CD4-positive, alpha-beta T cell treated with Interleukin-4 for 1 hour (primary cell): ENCODE measurements at places on chromosomes 3 and 15.
A peak's percentile ranks its signal among the peaks of the same experiment; 100 is the strongest.

GRCh38 chr15:101105059-101105891 is 146.6 kb downstream of the CHSY1 start:
- no peak for DNase-seq

DNA sequence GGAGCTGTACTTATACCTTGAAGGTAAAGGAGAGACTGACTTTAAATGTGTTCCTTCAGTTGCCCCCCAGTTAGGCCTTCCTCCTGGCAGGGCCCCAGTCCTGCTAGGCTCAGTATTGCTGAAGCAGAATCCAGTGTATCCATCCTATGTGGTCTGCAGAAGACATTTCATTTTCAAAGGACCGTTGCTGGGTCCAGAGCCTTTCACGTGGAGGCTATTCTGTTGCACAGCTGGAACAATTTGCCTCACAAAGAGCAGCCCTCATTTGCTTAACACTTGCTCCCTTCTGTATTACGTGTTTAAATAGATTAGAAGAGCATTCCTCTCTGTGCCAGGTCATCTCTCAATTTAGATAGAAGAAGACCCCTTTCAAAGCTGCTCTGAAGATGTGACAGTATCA is 78.9 kb upstream of the CFAP20DC start:
- no peak for DNase-seq

- no peak for DNase-seq
Observed at GRCh38 chr15:92123962-92124656, 269.6 kb upstream of the ST8SIA2 start.

GRCh38 chr15:91369823-91370222 is 269.8 kb downstream of the SV2B start:
- no peak for DNase-seq

GRCh38 chr15:93899817-93900216 is 331.5 kb upstream of the MCTP2 start:
- DNase-seq, result no peak

DNA sequence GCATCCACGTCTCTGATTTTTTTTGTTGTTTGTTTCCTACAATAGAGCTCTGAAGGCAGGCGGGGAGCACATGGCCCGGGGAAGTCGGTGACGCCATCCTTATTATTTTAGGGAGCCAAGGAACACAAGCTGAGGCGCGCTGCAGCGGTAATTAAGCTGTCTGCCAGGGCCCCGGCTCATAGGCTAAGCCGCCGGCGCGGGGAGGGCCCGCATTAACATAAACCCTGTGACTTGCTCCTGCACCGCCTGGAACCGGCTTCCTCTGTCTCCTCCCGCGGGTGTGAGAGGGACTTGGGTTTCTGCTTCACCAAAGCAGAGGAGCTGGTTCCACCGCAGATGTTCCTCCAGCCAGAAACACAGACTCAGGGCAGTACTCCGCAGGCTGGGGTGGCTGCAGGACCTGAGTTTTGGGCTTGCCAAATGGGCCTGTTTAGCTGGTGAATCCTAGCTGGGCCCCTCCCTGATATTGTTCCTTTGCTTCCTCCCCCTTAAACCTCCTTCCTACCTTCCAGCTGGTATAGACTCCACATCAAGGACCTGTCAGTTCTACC is 25.3 kb downstream of the ANP32A start:
- DNase-seq, result peak; percentile 61

- DNase-seq, result no peak
Observed at GRCh38 chr3:53382106-53382505, 34.8 kb upstream of the DCP1A start.

DNA sequence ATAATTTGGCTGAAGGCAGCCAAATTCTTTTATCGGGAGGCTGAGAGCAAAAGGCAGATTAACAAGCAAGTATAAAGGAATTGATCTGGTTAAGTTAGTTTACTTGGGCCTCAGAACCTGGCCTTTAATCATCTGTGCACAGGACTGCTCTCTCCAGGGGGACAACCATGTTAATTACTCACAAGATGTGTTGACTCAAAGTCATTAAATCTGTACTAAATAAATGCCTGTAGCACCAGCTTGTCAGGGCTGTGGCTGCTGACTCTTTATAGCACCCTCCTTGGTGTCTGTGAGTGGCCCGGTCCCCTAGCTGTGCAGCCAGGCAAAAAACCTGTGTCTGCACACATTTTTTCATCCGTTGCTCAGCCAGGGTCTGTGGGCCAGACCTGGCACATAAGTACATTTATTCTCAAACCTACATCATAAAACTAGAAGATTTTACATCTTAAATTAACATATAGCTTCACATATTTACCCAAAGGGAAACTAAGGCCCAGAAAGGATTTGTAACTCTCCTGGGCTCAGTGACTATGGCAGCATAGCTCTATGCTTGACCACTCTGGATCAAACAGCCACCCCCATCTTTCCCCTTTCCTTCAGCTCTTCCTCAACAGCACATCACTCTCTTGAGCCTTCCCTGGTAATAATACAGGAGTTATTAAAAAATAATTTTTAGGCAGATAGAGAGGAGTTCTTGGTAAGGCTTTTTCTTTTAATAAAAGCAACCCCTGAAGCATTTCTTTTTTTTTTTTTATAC is 51.4 kb downstream of the NCEH1 start:
- no peak for DNase-seq

DNA sequence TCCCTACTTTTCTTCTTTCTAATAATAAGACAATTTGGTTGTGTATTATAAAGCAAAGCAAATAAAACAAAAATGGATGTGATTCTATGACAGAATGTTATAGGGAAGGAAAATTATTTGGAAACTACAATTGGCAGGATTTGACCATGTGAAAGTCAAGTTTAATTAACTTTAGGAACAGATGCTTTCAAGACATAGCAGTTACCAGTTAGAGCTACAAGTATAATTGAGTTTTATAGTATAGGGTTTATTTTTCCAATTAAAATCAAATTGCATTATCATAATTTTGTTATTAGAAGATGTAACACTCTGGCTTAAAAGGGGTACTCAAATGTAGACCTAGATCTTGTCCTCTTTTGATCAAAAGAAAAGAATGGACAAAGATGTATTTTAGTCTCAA is 110.9 kb downstream of the ROBO2 start:
- DNase-seq, result no peak

DNA sequence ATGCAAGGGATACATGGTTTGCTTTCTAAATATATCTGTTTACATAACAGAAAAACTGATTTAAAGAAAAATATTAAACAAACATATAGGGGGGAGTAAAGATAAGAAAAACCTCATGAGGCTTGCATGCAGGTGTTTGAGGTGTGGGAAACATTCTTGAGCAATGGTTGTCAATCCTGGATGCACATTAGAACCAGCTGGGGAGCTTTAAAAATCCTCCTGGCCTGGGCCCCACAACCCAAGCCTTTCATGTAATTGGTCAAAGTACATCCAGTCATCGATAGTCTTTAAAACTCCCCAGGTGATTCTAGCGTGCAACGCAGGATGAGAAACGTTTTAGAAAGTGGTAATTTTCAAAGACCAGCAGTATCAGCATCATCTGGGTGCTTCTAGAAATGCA is 18.3 kb downstream of the NMNAT3 start:
- no peak for DNase-seq

- no peak for DNase-seq
Observed at GRCh38 chr15:36330598-36330997, 248.8 kb upstream of the CDIN1 start.

GRCh38 chr3:187066228-187066995 is 72.9 kb downstream of the RPL39L start:
- DNase-seq, result peak; percentile 69

GRCh38 chr15:35173444-35174118 is 88.5 kb upstream of the NANOGP8 start:
- no peak for DNase-seq

GRCh38 chr15:77402740-77403379 is 17.0 kb downstream of the PEAK1 start:
- DNase-seq, result no peak

GRCh38 chr15:26318689-26319088 is 454.2 kb downstream of the GABRB3 start:
- no peak for DNase-seq
